ENCODE measurements at places on chromosomes 2 and 18.

DNA sequence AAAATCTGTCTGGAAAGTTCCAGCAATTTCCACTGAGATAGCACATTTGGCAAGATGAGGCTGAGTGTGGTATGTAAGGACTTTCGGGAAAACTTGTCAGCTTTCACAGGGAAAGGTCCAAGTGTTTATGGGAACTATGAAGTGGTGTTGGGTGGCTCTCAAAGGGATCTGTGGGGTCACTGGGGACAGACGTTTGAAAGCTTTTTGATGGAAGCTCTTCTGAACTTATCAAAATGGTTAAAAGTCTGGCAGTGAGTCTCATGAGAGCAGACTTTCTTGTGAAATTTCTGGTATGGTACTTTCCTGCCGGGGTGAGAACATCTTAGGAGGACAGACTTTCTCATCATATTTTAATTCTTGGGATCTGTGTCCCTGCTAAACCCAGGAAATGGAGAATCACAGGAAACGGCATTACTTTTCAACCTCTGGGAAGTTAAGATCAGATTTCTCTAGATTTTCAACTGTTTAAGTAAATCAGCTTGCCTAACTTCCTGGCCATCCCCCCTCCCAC, 546.3 kb upstream of the ZEB2 start:
- no peak for DNase-seq

- DNase-seq, result no peak
These were observed 146.6 kb downstream of the ZNF516 start for GRCh38 chr18:76348267-76349066.

DNA sequence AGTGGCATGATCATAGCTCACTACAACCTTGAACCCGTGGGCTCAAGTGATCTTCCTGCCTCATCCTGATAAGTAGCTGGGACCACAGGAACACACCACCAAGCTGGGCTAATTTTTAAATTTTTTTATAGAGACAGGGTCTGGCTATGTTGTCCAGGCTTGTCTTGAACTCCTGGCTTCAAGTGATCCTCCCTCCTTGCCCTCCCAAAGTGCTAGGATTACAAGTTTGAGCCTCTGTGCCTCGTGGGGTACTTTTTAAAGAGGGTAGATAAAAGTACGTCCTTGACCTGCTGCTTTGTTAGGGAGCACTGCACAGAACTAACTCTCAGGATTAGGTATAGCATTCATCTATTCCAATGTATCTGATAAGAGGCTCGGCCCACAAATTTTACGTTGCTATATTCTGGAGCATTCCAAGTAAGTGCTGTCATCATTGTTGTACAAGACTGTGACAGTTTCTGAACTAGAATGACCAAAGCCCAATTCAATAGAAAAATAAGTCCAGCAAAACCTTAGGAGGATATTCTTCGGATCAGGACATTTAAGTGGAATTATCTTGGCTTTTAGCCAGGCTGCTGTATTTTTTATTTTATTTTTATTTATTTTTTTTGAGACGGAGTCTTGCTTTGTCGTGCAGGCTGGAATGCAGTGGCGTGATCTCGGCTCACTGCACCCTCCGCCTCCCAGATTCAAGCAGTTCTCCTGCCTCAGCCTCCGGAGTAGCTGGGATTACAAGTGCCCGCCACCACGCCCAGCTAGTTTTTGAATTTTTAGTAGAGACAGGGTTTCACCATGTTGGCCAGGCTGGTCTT, 4.1 kb downstream of the MTCL1 start:
- DNase-seq, result no peak

GRCh38 chr2:186044761-186045160, 306.2 kb downstream of the FSIP2 start:
- DNase-seq, result no peak
